ENCODE measurements at places on chromosomes 2 and 18.

DNA sequence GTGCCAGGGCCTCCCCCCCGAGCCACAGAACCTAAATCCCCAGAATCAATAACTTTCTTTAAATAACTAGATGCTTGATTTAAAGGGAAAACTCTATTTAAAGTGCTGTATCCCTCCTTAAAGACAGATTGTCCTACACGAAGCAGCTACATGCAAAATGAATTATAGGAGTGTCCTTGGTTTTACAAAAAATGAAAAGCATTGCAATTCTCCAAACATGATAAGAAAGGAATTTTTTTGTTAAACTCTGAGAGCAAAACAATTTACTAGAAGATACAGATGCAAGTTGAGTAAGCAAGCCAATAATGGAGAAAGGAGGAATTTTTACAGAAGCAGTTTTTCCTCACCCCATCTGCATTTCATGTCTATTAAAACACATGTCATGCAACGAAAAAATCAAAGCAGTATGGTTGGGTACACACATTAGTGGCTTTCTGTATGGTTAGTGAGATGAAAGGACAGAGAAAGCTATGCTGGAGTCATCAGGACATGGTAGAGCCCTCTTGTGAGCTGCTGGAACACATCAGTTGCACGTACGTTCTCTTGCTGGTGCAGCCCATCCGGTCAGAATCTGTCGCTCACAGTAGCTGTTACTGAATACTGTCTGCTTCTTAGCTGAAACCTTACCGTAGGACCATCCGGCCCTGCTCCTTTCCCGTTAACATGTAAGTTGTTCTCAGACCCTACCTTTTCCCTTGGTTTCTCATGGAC lies 25.9 kb upstream of the STEAP3 start:
- DNase-seq: no peak

DNA sequence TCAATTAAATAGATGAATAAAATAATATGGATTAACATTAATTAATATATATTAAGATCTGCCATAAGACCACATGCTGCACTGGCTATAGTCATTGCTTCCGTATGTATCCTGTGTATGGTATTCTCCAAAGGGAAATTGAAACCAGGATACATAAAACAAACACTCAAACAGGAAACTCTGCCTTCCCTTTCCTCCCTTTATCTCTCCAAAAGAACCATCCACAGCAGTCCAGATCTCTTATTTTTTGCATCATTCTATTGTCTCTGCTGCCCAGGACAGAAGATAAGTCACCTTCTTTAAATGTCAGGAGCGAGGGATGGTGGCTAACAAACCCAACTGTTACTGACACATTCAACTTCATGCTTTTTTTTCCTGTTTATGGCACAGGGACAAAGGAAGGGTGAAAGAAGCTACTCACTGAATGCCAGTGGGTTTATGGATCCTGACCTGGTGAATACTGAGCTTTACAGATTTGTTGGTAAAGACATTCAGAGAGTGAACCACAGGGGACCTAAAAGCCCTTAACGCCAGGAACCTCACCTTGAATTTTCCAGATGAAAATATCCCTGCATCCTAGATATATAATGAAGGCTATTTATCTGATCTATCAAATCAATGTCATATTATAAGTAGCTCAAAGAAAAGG lies 67.5 kb downstream of the CSRNP3 start:
- no peak for DNase-seq

GRCh38 chr2:218001629-218002028 lies 1.2 kb downstream of the TNS1 start:
- DNase-seq: no peak

GRCh38 chr18:45142868-45143267 lies 462.2 kb downstream of the SETBP1 start:
- DNase-seq: no peak

DNA sequence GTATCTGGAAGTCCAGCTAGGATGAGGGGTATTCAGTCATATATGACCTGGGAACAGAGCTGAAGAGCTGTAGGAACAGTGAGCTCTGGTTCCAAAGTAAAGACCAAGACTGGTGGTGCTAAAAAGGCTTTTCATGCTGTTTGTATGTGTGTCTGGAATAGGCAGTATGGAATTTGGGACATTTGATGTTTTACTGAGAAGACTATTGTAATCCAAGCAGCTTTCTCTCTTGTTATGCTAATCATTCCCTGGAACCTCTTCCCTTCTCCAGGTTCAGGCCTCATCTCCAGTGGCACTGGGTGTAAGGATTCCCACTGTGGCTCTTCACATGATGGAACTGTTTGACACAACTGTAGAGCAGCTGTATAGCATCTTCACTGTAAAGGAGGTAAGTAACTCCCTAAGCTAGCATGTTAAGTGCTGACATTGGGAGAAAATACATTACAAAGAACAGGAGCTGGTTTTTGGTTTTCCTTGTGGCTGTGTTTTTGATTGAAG lies 23.3 kb downstream of the C2orf74 start:
- DNase-seq: no peak

DNA sequence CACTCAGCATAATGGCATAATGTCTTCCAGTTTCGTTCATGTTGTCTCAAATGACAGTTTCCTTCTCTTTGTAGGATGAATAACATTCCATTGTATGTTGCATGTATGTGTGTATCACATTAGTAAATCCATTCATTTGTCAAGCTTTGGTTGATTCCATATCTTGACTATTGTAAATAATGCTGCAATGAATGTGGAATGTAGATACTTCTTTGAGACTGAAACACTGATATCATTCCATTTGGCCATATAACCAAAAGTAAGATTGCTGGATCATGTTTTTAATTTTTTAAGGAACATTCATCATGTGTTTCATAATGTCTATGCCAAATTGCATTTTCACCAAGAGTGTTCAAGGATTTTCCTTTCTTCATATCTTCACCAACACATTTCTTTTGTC lies 1711.4 kb upstream of the PIK3C3 start:
- DNase-seq: no peak

GRCh38 chr2:174047746-174048145 lies 82.6 kb upstream of the SP3 start:
- no peak for DNase-seq

GRCh38 chr2:182229297-182229696 lies 197.5 kb downstream of the PDE1A start:
- no peak for DNase-seq

DNA sequence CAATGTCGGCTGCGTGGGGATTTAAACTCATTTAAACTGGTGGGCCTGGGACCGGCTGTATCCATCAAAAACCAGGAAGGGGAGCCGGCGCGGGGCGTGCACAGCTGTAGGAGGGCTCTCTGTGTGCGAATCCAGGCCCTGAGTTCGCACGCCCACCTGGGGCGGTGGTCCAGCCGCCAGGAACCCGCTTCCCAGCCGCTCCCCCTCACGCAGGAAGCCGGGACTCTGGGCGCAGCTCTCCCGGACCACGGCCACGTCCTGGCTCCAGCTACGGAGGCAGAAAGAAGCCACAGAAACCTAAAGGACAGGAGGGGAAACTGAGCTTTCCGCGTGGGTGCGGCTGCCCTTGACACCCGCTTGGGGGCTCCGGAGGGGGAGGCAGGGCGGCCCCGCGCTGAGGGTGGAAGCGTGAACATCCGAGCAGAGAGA lies 80.6 kb downstream of the GFPT1 start:
- no peak for DNase-seq

- DNase-seq: peak; percentile 27
Observed at GRCh38 chr2:24491542-24492420, 727 bp downstream of the NCOA1 start.

DNA sequence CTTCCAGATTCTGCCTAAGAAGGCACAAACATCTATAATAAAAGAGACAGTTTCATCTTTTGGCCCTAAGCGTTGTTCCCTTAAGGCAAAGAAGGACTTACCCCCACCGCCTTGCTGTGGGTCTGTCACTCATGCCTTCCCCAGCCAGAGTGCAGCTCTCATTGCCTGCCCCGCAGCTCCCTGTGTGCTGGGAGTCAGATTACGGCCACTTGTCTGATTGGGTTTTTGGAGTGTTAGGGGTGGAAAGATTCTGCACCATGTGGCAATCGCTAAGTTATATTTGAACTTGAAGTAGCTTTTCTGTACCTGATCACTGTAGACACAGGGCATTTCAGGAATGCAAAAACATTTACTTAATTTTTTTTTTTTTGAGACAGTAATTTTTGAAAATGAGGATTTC lies at the start of gene AQP4:
Gene AQP4, minus strand, starts transcription at position 151 of the 400 bp plus-strand sequence. Its CDS starts 18 bp downstream, at position 133.
- DNase-seq: no peak

- DNase-seq: no peak
Observed at GRCh38 chr2:186927867-186928191, 78.9 kb upstream of the ZSWIM2 start.

DNA sequence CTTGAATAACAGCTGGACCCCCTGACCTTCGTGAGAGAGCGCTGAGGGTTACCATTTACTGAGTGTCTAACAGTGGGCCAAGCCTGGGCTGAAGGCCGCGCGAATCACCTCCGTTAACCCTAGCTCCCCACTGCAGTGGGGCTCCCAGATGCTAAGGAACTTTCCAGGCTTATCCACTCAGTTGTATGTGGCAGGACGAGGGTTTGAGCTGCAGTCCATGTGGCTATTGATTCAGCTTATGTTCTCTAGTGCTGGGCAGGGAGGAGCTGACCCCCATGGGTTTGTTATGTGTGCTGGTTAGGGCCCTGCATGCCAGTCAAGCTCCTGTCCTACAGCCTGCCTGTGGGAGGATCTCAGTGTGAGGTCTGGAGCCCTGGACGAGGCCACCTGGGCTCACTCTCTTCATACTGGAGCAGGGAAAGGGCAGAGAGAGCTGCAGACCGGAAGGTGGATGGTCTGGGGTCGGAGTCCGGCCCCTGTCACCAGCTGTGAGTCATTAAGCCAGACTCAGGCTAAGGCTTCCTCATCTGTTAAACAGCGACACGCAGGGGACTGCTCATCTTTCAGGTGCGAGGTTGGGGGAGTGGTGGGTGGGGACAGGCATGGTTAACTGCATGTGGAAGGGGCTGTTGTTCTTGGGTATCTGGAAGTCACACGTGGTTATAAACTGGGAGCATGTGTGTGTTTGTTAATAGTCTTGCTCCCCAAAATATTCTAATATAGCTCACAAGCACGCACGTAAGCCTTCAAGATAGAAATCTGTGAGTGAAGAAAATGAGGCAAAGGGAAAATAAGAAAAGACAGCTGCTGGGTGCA lies 6.6 kb downstream of the PSD4 start:
- no peak for DNase-seq

GRCh38 chr2:133635131-133635530 lies 66.9 kb upstream of the NCKAP5 start:
- no peak for DNase-seq

- no peak for DNase-seq
Observed at GRCh38 chr2:164910101-164910899, 45.0 kb downstream of the SLC38A11 start.

GRCh38 chr18:79965119-79965902 lies 868 bp downstream of the HSBP1L1 start:
- no peak for DNase-seq

- DNase-seq: no peak
Observed at GRCh38 chr2:200703127-200703925, 108.4 kb upstream of the BZW1 start.

- DNase-seq: no peak
Observed at GRCh38 chr2:160674146-160674750, 180.6 kb upstream of the RBMS1 start.

DNA sequence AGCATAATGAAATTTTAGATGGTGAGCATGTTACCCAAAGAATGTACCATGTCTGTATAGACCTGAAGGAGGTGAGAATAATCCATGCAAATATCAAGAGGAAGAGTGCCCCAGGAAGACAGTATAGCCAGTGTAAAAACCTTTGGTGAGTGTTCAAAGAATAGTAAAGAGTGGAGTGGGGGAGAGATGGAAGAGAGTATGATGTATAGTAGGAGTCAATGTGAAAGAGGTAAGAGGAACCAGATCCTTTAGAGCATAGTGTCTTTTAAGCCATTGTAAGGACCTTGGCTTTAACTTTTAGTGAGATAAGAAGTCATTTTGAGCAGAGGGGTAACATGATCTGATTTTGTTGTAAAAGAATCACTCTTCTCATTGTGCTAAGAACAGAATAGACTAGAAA lies 1052.3 kb upstream of the ZEB2 start:
- no peak for DNase-seq

GRCh38 chr2:100766806-100767205 lies 53.1 kb upstream of the NPAS2 start:
- no peak for DNase-seq

DNA sequence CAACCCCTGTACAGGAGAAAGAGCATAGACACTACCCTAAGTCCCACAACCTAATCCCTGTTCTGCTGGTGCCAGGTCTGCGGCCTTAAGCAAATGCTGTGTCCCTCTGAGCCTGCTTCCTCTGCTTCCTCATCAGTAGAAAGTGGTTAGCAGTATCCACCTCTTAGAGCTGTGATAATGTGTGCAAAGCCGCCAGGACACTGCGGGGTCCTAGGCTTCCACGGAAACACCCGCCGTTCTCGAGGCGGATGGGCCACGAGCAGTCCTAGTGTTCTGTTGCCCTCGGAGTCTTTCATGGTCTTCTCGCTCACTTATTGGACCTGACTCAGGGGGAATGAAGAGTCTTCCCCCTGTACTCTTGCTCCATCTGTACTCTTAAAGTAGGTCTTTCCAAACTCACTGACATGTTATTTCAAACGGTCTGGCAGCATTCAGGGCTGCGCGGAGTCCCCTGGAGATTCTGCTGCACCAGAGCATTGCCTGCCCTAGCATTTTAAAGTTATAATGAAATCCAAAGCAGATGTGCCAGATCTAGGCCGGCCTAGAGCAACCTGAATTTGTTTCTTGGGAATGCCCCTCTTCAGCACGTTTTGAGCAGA lies 107.2 kb upstream of the ZNF236 start:
- no peak for DNase-seq

- no peak for DNase-seq
Observed at GRCh38 chr2:61233581-61233980, 71.6 kb downstream of the C2orf74 start.

- DNase-seq: no peak
Observed at GRCh38 chr18:64330161-64330560, 181.3 kb upstream of the LINC00305 start.

- DNase-seq: no peak
Observed at GRCh38 chr2:108612514-108613183, 78.4 kb downstream of the LIMS1 start.

DNA sequence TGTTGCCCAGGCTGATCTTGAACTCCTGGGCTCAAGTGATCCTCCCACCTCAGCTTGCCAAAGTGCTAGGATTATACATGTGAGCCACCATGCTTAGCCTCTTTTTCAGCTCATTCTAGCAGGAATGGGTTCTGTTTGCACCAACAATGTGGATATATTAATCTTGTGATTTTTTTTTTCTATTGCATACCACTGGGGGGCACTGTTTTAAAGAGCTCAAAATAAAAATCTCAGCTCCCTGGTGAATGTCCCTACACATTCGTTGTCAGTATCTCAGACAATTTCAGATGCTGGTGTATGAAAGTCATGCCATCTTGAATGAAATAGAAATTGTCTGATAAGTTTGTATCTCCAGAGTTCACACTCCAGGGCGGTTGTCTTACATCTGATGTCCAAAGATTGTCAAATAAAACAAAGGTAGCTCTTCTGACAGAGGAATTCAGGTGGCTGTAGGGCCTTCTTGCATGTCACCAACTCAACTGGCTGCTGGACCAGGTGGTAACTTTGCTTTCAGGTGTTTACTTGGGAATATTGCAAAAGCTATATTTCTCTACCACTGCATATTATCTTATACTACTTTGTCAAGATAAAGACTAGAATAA lies 3.1 kb upstream of the MATN3 start:
- DNase-seq: no peak
